ENCODE measurements at places on chromosomes 12 and 14.

GRCh38 chr12:124792156-124792555, 71.5 kb downstream of the SCARB1 start:
- ATAC-seq = no peak

GRCh38 chr12:104855599-104855998, 102.5 kb downstream of the SLC41A2 start:
- ATAC-seq = no peak

- ATAC-seq = no peak
Observed at GRCh38 chr12:69508091-69508490, 37.9 kb downstream of the FRS2 start.

DNA sequence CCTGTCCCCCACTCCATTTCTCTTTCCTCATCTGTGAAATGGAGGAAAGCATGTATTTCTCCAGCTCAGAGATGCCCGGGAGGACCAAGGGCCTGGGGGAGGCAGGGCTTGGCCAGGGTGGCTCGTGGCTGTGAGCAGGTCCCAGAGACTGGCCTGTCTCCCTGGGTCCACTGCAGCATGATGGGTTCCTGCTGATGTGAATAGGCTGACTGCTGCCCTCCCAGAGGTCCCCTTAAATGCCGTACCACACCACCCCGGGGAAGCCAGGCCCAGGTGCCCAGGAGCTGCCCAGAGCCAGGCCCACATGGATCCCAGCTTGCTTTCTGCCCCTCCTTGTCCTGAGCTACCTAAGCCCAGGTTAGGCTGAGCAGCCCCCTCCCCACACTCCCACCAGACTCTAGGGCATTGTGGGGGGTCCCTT, 158.2 kb upstream of the C14orf180 start:
- no peak for ATAC-seq

DNA sequence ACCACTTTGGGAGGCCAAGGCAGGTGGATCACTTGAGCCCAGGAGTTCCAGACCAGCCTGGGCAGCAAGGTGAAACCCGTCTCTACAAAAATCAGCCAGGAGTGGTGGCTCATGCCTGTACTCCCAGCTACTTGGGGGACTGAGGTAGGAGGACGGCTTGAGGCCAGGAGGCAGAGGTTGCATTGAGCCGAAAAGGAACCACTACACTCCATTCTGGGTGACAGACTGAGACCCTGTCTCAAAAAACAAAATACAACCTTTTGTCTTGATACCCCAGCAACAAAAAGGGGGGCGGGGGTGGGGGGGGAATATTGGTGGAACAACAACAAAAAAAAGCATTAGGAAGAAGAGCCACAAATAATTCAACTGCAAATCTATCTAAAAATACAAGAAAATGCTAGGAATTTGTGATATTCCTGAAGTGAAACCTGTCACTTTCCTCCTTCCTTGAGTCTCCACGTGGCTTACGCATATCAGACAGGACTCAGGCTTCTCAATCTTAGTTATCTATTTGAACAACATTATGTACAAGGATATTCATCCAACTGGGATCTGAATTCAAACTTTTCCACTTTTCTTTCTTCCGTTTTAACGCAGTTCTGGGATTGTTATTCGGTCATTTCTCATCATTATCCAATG, 1.3 kb downstream of the R3HDM2 start:
- ATAC-seq = no peak

- peak; percentile 34 for ATAC-seq
Observed at GRCh38 chr12:100794441-100795173, at the start of gene ANO4. Gene ANO4 (plus strand): TSS chr12:100794776. CDS start chr12:100901786, 107,010 bp downstream.

DNA sequence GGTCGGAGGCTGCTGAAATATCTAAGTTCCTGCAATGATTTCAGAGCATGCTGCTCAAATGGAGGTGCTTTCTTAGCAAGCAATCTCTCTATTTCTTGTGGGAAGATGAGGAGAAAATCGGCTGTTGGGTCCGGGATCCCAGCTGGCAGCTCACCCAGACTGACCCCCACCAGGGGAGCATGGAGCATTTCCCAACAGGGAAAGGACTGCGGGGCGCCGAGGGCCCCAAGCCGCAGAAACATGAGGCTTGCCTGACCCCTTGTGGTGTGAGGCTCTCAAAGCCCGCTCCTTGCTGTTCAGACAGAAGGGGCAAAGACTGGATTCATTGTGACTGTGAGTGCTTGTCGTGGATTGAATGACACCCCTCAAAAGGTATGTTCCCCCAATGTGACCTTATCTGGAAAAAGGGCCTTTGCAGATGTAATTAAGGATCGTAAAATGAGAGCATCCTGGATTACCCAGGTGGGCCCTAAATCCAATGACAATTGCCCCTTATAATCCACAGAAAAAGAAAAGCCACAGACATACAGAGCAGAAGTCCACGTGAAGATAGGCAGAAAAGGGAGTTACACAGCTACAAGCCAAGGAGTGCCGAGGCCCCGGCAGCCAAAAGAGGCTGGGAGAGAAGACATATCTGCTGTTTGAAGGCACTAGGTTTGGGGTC, 116.3 kb upstream of the VASH1 start:
- no peak for ATAC-seq

- no peak for ATAC-seq
Observed at GRCh38 chr12:115417610-115418009, 733.6 kb upstream of the TBX3 start.
